NCI-H510A (cell line): ENCODE measurements at places on chromosomes 7 and 10.

GRCh38 chr7:152709287-152710152, 33.6 kb upstream of the XRCC2 start:
- no peak for DNase-seq

DNA sequence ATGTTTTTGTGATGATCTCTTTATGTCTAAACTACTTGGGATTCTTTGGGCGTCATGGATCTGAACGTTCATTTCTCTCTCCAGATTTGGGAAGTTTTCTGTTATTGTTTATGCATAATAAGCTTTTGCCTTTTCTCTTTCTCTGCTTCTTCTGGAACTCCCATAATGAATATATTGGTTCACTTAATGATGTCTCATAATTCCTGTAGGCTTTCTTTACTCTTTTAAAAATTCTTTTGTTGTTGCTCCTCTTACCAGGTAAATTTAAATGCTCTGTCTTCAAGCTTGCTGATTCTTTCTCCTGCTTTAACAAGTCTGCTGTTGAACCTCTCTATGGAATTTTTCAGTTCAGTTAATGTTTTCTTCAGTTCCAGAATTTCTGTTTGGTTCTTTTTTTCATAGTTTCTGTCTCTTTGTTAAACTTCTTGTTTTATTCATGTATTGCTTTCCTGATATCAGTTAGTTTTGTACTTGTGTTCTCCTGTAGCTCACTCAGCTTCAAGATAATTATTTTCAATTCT, 317.5 kb downstream of the PLXDC2 start:
- no peak for DNase-seq

DNA sequence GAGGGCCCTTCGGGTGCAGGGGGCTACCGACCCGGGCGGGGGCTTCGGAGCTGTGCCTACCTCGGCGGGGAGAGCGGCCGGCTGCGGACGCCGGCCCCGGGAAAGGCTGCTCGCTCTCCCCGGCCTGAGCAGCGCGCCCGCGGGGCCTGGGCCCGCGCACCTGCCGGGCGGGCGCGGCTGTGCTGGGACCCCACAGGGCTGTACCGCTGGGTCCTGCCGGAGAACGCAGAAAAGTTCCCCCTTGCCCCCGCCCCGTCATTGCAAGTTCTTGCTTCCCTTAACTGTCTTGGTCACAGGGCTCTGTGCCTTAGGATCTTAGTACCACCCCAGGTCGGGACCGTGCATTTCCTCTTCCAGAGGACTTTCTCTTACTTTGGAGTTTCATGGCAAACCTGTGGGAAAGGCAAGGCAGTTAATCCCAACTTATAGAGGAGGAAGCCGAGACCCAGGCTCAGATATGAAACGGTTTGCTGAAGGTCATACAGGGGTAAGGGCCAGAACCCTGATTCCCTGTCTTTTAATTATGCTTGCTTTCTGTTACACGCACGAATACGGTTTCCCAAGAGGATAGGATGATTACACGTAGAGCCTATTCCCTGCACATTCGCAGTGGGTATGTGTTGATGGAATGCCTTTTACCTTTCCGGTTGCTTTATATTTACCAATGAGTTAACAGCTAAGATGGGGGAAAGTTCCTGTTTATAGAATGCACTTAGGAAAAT, 652 bp downstream of the PCGF5 start:
- DNase-seq = no peak

- no peak for DNase-seq
Measured at GRCh38 chr7:28836716-28837115, 121.4 kb downstream of the TRIL start.

GRCh38 chr10:35913628-35914027, 271.5 kb upstream of the FZD8 start:
- DNase-seq = no peak

GRCh38 chr7:90769036-90769435, 172.9 kb downstream of the CDK14 start:
- DNase-seq = no peak

DNA sequence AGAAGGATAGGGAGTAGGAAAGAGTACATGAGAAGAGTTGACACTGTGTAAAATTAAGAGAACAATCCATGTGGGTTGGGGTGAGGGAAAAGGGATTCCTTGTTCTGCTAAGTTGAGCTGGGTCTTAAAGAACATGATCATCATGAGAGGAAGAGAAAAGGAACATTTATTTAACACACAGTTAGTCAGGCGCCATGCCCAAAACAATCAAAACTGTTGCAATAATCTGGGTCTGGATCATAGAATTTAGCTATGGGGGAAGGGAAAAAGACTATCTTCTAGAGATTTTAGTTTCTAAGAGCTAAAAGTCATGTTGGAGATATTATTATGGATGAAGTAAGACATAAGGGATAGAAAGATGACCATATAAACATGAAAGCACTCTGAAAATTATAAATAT, 178.9 kb downstream of the SEM1 start:
- DNase-seq = no peak

- DNase-seq = no peak
Measured at GRCh38 chr7:16412274-16413254, 8.8 kb downstream of the CRPPA start.

- DNase-seq = no peak
Measured at GRCh38 chr10:129331839-129332220, 135.2 kb upstream of the MGMT start.

DNA sequence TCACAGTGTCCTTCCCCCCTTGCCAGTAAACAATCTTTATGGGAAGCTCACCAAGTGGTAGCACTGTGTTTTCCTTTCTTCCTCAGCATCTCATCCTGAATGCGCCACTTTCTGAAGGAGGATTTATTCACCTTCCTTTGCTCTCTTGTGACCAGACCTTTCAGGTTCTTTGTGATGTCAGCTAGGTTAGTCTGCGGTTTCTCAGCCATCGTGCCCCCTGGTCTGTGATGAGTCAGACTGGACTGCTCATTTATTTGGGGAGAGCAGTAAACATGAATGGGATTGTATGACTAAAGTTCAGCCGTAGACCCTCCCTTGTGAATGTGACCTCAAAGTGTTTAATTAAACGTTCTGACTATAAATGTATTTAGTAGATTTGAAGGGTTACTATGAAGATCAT, 235.1 kb upstream of the CELF2 start:
- no peak for DNase-seq

DNA sequence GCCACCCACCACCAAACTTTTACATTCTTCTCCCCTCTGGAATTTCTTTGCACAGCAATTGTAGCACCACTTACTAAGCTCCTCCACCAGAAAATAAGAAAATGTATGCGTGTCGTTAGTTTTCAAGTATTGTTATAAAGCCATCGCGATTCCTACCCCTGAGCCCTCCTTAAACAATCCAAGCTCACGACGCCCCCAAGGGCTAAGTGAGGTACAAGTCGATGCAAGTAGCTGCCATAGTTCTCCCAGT, 1.3 kb downstream of the FRAT2 start:
- no peak for DNase-seq
